A549 treated with RU486 at 1 μM for 4 hours (cell line): ENCODE measurements at places on chromosomes 11 and 22. TPM values are rescaled to one million over a fixed set of nuclear protein-coding genes. Genes with fewer than 3 reads are reported as not detected.

LRRC74B gene
- total RNA-seq, result not detected in 5 replicates

INPP5J gene
- total RNA-seq, result 0.51 to 0.77 TPM (median 0.65 TPM) in 5 replicates

MYO7A gene
- 1.1 to 1.4 TPM (median 1.2 TPM) in 5 replicates for total RNA-seq

GALR3 gene
- not detected in 5 replicates for total RNA-seq

PVALB gene
- not detected in 5 replicates for total RNA-seq

BEST1 gene
- total RNA-seq, result 0.91 to 2.3 TPM (median 1.4 TPM) in 5 replicates

ZC3H12C gene
- 3.8 to 6.8 TPM (median 5.9 TPM) in 5 replicates for total RNA-seq

DTX4 gene
- 4.1 to 5.7 TPM (median 5.2 TPM) in 5 replicates for total RNA-seq

IGSF22 gene
- not detected in 5 replicates for total RNA-seq
